ENCODE measurements at places on chromosomes 2 and 18. TPM values are rescaled to one million over a fixed set of nuclear protein-coding genes. Genes with fewer than 3 reads are reported as not detected.

FSHR gene
- not detected for polyA plus RNA-seq

POMC gene
- polyA plus RNA-seq = not detected

RAX gene
- polyA plus RNA-seq = not detected

OR6B2 gene
- not detected for polyA plus RNA-seq

NETO1 gene
- not detected for polyA plus RNA-seq

DNAH7 gene
- polyA plus RNA-seq = not detected

All from HepG2 (cell line).